DMS 273 treated with DMSO at 0.1 percent for 48 hours (cell line): ENCODE measurements at places on chromosomes 6 and 20.
A peak's percentile ranks its signal among the peaks of the same experiment; 100 is the strongest.

GRCh38 chr20:399182-399707 lies 8.9 kb upstream of the RBCK1 start:
- no peak for DNase-seq

DNA sequence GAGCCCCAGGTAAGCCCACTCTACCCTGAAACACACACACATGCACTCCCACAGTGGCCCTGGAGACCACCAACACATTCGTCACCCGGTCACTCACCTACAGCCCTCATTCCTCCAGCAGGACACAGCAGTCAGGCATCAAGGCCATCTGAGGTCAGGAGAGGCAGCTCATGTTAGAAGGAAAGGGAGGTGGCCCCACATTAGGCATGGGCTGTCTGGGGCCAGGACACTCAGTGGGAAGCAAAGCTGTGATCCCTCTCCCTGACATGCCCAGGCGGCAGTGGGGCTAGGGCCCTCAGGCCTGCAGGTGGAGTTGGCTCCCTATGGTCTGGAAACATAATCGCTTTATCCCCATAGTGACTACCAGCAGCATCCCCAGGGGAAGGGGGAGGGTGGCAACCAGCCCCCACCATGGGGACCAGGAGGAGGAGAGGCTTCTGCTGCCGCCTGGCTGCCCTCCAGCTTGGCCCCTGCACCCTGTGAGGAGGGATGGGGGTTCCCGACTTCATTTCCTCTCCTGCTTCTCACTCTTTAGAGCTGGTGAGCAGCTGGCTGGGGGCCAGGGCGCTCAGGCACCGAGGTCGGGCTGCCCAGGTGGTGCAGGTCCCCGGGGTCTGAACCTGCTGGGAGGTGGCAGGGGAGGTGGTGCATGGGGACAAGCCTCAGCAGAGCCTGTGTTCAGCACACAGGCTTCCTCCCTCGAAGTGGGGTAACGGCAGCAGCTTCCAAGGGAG lies 76.6 kb upstream of the CST7 start:
- peak; percentile 15 for DNase-seq

DNA sequence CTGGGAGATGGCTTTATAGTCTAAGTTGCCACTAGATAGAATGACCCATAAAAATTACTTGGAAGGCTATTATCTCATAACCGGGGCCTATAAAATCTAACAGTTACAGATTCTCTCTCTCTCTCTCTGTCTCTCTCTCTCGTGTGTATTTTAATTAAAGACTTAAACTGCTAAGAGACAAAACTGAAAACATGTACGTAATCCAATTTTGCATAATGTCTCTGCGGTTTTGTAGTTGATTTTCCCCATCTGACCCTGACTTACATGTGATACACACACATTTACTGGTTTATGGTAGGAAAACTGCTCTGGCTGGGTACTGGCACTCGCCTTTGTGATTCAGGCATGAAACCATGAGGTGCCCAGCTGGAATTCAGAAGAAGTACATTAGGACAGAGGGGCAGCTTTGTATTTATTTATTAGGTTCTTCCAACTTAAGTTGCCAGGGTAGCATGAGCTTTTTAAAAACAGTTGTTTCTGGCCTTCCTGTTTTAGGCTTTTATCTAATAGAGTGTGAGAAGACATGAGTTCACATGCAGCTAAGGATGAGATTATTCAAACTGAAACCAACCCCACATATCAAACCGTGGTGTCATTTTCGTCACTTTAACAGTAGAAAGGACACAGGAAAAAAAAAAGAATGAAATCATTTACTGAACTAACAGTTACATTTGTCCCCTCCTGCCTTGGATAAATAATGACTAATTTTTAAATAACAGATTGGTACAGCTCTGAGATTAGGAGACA lies 182.5 kb downstream of the GMPR start:
- DNase-seq, result no peak

DNA sequence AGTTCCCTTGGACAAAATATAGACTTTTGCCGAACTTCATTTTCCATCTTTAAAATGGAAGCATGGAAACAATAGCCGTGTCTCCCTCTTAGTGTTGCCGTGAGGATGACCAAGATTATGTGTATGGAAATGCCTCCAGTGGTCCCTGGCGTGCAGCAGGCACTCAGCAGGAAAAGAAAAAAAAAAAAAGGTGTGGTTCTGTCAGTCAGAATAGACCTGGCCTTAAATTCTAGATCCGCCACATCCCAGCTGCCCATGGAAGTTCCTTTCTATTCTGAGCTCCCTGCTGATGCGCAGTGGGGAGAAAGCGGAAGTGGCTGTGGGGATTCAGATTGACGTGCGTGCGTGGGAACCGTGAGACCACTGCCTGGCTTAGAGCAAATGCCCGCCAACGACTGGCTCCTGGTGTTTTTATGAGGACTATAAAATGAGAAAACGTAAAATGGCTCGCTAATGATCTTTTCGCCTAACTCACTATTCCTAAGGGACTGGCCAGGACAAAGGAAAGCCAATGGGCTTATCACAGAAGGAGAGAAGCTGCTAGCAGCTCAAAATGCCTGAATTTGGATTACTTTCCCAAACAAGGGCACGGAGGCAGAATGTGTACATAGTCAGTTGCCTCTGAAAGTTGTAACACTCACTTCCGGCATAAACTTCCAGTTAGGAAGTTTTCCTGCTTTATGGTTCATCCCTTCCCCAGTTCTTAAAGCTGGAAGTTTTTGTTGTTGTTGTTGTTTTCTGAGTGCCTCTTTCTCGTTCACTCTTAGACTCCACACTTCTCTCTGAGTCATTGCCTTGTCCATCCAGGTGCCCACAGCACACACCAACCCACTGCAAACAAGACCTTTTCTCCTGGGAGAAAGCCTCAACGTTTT lies 11.4 kb upstream of the PDE10A start:
- DNase-seq, result no peak

DNA sequence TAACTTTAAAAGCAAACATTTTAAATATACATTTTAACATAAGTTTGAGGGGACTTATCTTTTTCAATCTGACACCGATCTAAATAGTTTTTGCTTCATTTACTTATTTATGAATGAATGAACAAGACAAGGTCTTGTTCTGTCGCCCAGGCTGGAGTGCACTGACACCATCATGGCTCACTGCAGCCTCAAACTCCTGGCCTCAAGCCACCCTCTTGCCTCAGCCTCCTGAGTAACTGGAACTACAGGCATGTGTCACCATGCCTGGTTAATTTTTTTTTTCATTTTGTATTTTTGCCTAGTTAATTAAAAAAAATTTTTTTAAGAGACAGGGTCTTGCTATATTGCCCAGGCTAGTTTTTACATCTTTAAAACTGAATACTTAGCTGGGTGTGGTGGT lies 25.4 kb downstream of the FBXO9 start:
- no peak for DNase-seq

GRCh38 chr6:72761761-72762160 lies 139.9 kb downstream of the KCNQ5 start:
- DNase-seq, result no peak

- no peak for DNase-seq
Observed at GRCh38 chr20:47667531-47668312, 117.6 kb downstream of the SULF2 start.

GRCh38 chr6:31441365-31442267 lies 38.2 kb downstream of the MICA start:
- DNase-seq, result peak; percentile 4

DNA sequence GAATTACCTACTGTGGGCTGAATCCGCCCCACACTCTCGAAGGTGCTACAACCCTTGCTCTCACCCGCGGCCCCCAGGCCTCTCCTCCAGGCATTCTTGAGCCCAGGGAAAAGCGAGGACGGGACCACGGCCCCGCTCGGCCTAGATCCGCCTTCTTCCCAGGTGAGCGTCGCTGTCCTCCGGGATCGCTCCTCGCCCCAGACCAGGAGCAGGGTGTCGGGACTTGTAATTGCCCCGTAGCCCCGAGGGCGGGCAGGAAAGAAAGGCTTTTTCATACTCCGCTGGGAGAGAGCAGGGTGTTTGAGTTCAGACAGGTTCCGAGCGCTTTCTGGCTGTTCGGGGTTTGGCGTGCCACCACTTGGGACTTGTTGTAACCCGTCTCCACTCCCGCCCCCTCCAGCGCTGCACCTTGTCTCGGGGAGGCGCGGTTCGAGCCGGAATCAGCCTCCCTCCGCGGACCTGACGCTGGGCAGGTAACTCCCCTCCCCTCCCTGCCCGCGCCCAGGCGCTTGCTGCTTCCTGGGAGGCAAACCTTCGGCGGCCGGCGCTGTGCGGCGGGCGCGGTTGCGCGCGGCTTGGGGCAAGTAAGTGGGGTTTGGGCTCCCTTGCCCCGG lies at the start of gene FAM83B:
Gene FAM83B, plus strand, starts transcription at position 529 of the 614 bp plus-strand sequence. CDS start 23,476 bp downstream, outside the sequence.
- DNase-seq, result no peak

GRCh38 chr20:45128099-45128498 lies 3.8 kb upstream of the WFDC12 start:
- no peak for DNase-seq

- no peak for DNase-seq
Observed at GRCh38 chr6:48813836-48814235, 649.2 kb downstream of the MMUT start.

DNA sequence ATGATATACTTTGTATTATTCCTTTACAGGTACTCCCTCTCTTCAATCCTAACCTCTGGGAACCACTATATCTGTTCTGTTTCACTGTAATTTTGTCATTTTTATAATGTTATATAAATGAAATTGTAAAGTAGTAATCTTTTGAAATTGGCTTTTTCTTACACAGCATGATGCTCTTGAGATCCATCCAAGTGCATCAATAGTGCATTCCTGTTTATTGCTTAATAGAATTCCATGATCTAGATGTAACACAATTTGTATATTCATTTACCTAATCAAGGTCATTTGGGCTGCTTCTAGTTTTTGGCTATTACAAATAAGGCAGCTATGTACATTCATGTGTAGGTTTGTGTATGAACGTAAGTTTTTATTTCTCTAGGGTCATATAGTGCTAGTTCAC lies 174.6 kb downstream of the KHDC1L start:
- DNase-seq, result no peak

DNA sequence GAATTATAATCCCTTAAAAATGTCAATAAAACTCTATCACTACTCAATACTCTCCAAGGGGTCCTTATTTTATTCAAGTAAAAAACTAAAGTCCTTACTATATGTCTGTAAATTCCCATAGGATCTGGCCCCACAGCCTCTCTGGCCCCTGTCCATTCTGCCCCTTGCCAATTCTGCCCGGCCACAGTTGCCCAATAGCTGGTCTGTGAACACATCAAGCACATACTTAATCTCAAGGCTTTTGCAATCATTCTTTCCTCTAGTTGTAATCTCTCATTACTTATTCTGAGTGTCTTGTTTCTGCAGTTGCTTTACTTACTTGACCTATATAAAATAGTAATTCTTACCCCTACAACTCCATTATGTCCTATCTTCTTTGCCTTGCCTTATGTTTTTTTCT lies 22.5 kb upstream of the GFRAL start:
- no peak for DNase-seq

DNA sequence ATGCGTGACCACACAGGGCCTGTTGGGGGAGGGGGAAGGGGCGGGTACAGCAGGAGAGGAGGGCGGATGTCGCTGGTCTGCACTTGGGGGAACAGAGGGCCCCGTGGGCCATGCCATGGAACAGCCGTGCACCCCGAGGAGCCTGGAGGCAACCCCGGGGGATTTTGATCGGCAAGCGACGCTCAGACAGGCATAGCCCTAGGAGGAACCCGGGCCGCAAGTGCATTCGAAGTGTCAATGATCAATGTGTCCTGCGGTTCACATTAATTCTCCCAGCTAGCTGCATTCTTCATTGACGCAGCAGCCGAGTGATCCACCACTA lies 772.8 kb upstream of the DEFB115 start:
- no peak for DNase-seq

GRCh38 chr20:21840991-21841390 lies 135.5 kb downstream of the PAX1 start:
- DNase-seq, result no peak

- DNase-seq, result no peak
Observed at GRCh38 chr6:147855803-147856482, 347.5 kb downstream of the SAMD5 start.

DNA sequence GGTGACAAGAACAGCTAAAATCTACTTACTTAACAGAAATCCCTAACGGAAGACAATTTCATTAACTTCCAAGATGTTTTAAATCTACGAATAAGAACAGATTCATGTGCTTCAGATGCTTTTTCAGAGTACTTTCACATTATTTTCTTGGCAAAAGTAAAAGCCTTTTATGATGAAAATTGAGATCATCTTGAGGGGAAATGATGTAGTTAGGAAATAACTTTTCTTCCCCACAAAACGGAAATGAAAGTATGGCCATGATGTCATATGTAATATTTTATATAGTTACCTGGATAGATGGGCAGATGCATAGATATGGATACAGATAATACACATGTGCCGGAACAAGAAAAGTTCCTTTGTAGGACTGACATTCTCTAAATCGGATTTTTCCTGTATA lies 32.8 kb downstream of the SASH1 start:
- DNase-seq, result no peak

DNA sequence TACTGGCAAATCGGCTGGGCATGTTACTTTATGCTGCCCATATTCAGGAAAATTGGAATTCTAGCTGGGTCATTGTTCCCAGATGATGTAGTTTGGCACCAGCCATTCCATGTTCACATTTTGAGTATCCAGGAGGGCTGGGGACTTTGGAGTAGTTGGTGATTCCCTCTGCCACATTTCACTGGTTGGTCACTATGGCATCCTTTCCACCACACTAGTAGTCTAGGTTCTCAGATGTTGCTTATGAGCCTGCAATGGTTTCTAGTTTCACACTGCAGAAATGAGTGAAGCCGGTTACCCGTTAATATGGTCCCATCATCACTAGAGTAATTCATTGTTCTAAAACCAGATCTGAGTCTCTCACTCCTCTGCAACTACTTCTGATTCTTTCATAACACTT lies 4.6 kb downstream of the PTPN1 start:
- DNase-seq, result no peak

DNA sequence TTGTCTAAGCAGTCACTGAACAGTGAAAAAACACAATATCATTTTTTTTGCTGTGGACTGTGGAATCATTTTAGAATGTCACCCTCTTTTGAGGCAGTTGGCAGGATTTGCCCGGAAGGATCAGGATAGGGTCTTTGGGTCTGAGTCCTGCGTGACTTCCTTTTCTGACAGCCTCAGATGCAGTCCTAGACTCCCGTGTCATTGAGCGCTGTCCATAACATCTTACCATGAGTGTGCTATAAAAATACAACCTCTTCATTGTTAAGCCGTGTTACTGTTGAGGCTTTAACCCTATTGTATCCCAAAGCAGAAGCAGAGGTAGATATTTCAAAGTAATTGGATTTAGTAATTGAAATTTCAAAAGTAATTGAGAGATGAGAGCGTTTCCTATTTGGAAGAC lies 30.6 kb downstream of the ARID1B start:
- no peak for DNase-seq

DNA sequence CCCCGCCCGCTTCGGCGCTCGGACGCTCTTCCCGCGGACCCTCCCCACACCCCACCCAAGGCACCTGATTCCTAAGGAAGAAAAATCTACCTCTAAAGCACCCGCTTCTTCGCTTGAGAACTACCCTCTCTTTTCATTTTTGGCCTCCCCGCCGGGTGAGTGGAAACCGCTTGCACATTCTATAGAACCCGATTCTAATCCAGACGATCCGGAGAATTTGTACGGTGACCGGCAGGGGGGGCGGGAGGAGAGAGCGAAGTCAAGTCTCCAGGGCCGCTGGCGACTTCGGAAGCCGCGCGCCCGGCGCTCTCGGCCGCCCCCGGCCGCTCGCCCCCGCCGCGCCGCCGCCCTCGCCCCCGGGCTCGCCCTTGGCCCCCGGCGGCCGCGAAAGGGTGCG lies at the start of gene RBM24:
Gene RBM24, plus strand, starts transcription at position 262 of the 397 bp plus-strand sequence. CDS start 221 bp downstream, outside the sequence.
- DNase-seq, result no peak
